MM.1S (cell line): ENCODE measurements at places on chromosomes 1 and 21.
A peak's percentile ranks its signal among the peaks of the same experiment; 100 is the strongest.

- DNase-seq = no peak
- no peak overlapping the region for H3K4me3 ChIP-seq
- H3K27ac ChIP-seq = no peak overlapping the region
- no peaks in the 10 kb centered on the region for H3K4me1 ChIP-seq
- no peaks in the 10 kb centered on the region for H3K36me3 ChIP-seq
Observed at GRCh38 chr1:10649517-10650201, 146.8 kb downstream of the CASZ1 start.

DNA sequence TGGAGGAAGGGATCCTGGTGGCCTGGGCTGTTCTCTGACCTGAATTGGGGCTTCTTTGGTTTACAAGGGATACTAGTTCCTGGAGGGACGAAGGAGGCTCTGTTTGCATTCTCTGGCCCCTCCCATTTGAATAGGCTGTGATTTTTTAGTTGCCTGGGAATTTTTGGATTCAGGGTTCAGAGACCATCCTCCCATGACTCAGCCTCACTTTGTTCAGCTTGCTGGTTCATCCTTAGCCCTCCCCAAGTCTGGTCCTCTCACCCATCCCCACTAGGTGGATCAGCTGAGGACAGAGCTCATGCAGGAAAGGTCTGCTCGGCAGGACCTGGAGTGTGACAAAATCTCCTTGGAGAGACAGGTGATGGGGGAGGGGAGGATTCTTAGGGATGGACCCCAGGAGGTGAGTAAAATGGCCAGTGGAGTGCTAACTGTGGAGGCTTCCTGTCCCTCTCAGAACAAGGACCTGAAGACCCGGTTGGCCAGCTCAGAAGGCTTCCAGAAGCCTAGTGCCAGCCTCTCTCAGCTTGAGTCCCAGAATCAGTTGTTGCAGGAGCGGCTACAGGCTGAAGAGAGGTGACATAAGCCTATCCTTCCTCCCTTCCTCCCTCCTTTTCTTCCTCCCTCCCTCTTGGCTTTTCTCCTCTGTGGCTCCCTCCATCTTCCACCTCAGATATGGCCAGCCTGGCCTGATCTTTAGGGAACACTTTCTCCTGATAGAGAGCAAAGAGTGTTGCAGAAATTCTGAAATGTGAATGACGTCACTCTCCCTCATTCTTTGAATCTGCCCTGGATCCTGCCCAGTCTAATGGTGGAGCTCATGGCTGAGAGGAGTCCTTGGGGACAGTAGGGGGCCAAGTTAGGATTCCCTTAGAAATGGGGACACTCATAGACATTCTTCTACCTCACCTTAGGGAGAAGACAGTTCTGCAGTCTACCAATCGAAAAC is 4.5 kb upstream of the TUFT1 start:
- H3K27ac ChIP-seq = no peak overlapping the region
- peaks cover 9% of the 10 kb centered on the region for H3K4me1 ChIP-seq
- H3K36me3 ChIP-seq = no peaks in the 10 kb centered on the region
- no peaks in the 10 kb centered on the region for H3K27me3 ChIP-seq
- no peak for DNase-seq

DNA sequence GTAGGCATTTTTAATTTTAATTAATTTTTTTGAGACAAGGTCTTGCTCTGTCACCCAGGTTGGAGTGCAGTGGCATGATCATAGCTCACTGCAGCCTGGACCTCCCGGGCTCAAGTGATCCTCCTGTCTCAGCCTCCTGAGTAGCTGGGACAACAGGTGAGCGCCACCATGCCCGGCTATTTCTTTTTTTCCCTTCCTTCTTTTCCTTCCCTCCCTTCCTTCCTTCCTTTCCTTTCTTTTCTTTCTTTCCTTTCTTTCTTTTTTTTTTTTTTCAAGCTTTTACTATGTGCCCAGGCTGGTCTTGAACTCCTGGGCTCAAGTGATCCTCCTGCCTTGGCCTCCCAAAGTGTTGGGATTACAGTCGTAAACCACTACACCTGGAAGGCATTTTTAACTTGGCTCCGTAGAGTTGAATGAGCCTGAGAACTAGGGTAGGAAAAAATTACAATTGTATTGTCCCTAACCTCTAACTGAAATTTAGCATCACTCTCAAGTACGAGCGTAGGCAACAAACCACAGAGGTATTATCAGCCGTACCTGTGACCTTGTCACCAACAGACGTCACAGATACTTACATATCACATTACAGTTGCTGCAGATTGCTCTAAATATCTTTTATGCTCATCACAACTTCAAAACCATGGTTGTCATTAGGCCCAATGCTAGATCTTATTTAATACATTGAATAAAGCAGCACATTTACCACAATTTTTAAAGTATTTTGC is 8.0 kb downstream of the RUNX3 start:
- H3K4me1 ChIP-seq = peaks cover 14% of the 10 kb centered on the region
- no peak overlapping the region for H3K27ac ChIP-seq
- peaks cover 5% of the 10 kb centered on the region; the same call in 1 of the 2 replicates for H3K36me3 ChIP-seq

GRCh38 chr1:87329051-87329525 is 408 bp downstream of the LMO4 start:
- no peaks in the 10 kb centered on the region; the same call in 1 of the 2 replicates for H3K36me3 ChIP-seq
- peak overlapping the region; percentile 78 for H3K4me3 ChIP-seq
- peaks cover 12% of the 10 kb centered on the region for H3K4me1 ChIP-seq
- H3K27me3 ChIP-seq = no peaks in the 10 kb centered on the region
- DNase-seq = peak; percentile 62

- peak overlapping the region; percentile 9; the same call in 1 of the 2 replicates for H3K27ac ChIP-seq
- H3K36me3 ChIP-seq = no peaks in the 10 kb centered on the region
- DNase-seq = no peak
- 0 out of 2 replicates have a peak, but pooled peaks cover 12% of the 10 kb centered on the region for H3K4me1 ChIP-seq
Observed at GRCh38 chr1:9538669-9539164, 548 bp upstream of the SLC25A33 start.

DNA sequence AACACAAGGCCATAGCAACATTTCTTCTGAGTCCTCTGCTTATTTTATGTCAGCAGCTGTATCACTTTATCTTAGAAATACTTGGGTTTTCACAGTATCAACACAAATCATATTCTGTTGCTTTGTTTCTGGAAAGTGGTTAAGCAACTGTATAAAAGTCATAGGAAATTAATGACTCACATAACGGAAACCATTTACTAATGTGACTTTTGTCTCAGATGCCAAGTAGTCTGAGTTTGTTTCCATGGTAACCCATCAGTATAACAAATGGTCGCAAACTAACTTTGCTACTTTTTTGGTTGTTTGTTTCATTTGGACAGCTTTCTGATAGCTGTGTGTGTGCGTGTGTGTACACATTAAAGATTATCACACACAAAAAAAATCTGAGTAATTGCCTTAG is 31.1 kb downstream of the EEIG2 start:
- H3K36me3 ChIP-seq = no peaks in the 10 kb centered on the region
- H3K4me3 ChIP-seq = no peak overlapping the region
- no peak overlapping the region for H3K27ac ChIP-seq
- no peak for DNase-seq

GRCh38 chr1:5720484-5720883 is 271.7 kb downstream of the NPHP4 start:
- H3K27ac ChIP-seq = no peak overlapping the region
- no peak for DNase-seq
- peaks cover 90% of the 10 kb centered on the region for H3K27me3 ChIP-seq
- H3K4me1 ChIP-seq = no peaks in the 10 kb centered on the region

DNA sequence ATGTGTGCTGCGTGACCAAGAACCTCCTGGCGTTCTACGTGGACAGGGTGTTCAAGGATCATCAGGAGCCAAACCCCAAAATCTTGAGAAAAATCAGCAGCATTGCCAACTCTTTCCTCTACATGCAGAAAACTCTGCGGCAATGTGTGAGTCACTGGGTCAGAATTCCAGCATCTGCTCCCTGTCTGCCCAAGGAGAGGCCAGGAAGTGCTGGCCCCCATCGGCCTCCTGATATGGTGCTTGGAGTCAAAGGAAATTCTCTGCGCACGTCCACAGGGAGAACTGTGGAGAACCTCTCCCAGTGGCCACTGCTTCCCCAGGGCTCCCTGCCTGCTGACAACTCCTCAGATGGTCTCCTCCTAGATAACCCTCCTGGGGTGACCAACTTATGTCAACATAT is 25.6 kb upstream of the IL20 start:
- no peaks in the 10 kb centered on the region for H3K36me3 ChIP-seq
- H3K4me3 ChIP-seq = no peak overlapping the region
- H3K27me3 ChIP-seq = no peaks in the 10 kb centered on the region
- no peaks in the 10 kb centered on the region for H3K4me1 ChIP-seq
- H3K27ac ChIP-seq = no peak overlapping the region
- DNase-seq = no peak

DNA sequence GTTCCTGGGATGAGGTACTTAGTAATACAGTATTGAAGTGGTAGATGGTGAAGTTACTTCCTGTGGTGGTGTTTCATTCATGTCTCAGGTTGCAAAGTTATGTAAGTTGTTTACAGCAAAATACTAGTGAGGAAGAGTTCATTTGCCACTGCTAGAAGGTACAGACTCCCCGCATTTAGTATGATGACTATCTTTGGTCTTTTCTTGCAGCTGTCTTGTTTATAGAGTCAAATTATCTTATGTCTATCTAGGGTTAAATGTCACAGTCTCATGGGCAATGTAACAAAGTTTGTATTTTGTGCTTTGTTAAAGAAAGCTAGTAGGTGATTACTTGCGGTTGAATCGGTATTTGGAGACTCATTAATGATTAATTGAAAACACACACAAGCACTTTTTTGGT is 50.2 kb downstream of the LRRC8D start:
- no peak for DNase-seq
- H3K4me1 ChIP-seq = no peaks in the 10 kb centered on the region
- no peaks in the 10 kb centered on the region for H3K36me3 ChIP-seq
- no peak overlapping the region for H3K4me3 ChIP-seq
- no peak overlapping the region for H3K27ac ChIP-seq

DNA sequence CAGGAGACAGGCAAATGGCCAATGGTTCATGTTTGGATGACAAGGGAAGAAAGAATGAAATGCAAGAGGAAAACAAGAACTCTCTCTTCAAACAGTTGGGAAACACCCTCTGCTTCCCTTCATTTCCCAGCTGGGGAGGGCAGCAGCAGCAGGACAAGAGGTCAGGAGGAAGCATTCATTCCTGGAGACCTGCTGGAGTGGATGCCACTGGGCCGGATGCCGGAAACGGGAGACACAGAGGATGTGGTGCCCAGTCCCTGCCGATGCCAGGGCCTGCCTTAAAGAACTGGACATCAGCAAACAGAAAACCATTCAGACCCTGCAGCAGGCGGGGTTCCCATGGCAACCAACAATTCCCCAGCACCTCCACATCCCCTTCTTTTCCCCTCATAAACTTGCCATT is 102.3 kb upstream of the ZNF648 start:
- DNase-seq = no peak
- no peaks in the 10 kb centered on the region for H3K27me3 ChIP-seq
- H3K4me1 ChIP-seq = no peaks in the 10 kb centered on the region
- H3K27ac ChIP-seq = no peak overlapping the region

DNA sequence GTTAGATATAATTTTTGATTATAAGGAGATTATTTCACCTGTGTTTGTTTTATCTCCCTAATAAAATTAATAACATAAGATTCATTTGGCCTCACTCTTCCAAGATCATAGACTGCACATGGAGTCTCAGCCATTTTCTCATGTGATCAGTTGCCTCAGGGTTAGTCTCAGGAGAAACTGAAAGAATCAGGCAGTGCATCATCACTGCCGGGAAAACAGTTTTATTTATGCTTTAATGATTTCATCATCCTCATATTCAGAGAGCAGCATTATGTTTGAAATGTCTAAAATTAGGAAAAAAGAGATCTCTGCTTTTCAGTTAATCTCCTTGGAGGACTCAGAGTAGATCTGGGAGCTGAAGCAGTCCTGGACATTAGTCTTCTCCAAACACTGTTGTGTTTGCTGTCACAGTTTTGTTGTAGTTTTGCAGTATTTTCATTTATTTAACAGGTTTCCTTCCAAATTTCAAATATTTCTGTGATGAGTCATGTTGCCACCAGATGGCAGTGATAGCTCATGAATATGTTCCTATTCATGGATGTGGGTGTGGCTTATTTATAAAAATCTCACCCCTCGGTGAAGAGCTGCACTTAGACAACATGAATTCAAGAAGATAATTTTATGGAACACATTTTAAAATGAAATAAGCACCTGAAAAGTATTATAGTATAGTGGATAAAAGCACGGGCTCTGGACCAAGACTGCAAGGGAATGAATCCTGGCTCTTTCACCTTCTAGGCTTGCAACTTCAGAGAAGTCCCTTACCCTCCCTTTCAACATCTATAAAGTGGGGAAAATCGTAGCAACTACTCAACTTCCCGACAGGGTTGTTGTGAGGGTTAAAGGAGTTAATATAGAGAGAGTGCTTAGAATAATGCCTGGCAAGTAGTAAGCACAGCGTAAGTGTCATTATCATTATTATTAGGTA is 31.2 kb downstream of the CHD1L start:
- peak; percentile 73 for DNase-seq
- H3K4me3 ChIP-seq = no peak overlapping the region

GRCh38 chr1:59769736-59770095 is 45.0 kb upstream of the HOOK1 start:
- peaks cover 24% of the 10 kb centered on the region for H3K4me1 ChIP-seq
- H3K4me3 ChIP-seq = no peak overlapping the region
- no peaks in the 10 kb centered on the region for H3K36me3 ChIP-seq
- DNase-seq = no peak

DNA sequence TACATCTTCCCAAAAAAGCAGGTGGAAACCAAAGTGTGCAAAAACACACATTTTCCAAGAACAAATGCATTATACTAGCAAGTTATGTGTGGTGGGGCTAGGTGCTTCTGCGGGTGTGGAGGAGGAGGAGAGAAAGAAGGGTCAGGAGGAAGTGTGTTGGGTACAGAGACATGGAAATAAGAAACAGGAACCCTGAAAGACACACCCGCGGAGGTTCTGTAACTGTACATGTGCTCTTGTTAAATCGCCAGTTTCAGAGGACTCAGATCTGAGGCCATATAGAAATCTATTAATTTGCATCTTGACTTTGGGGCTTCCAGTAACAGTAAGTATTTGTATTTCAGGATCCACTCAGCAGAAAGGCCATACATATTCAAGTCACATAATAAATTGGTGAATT is 30.9 kb downstream of the ERG start:
- H3K36me3 ChIP-seq = no peaks in the 10 kb centered on the region
- H3K4me1 ChIP-seq = no peaks in the 10 kb centered on the region
- no peaks in the 10 kb centered on the region for H3K27me3 ChIP-seq
- H3K27ac ChIP-seq = no peak overlapping the region
- no peak for DNase-seq
- H3K4me3 ChIP-seq = no peak overlapping the region

- no peaks in the 10 kb centered on the region for H3K36me3 ChIP-seq
- H3K4me1 ChIP-seq = no peaks in the 10 kb centered on the region
- H3K27me3 ChIP-seq = no peaks in the 10 kb centered on the region
- no peak overlapping the region for H3K27ac ChIP-seq
- no peak for DNase-seq
Observed at GRCh38 chr1:91651661-91652071, 151.0 kb downstream of the CDC7 start.
